ENCODE measurements at places on chromosomes 4 and X. TPM values are rescaled to one million over a fixed set of nuclear protein-coding genes. Genes with fewer than 3 reads are reported as not detected.

CASP3 gene
- 28.6 TPM for total RNA-seq

HPGDS gene
- total RNA-seq, result not detected

PPP4R3C gene
- total RNA-seq, result not detected

GYG2 gene
- total RNA-seq, result 11.4 TPM

AGTR2 gene
- total RNA-seq, result not detected

MAGEB2 gene
- not detected for total RNA-seq

SUPT20HL1 gene
- 0.14 TPM for total RNA-seq

AASDH gene
- total RNA-seq, result 14.1 TPM

SRPK3 gene
- total RNA-seq, result 0.43 TPM

GPR173 gene
- 1.6 TPM for total RNA-seq

SPATA4 gene
- 0.28 TPM for total RNA-seq

SPANXD gene
- total RNA-seq, result not detected

CXorf65 gene
- not detected for total RNA-seq

MXRA5 gene
- total RNA-seq, result 21.1 TPM

HHIP gene
- 0.43 TPM for total RNA-seq

IGSF1 gene
- total RNA-seq, result not detected

C1GALT1C1 gene
- 28.2 TPM for total RNA-seq

DGKK gene
- not detected for total RNA-seq

AKAP4 gene
- total RNA-seq, result not detected

EOLA1 gene
- 17.2 TPM for total RNA-seq

DMRTC1 gene
- not detected for total RNA-seq

COX7B2 gene
- total RNA-seq, result not detected

MMRN1 gene
- 0.14 TPM for total RNA-seq

FAM9B gene
- total RNA-seq, result not detected

PABPC1L2A gene
- not detected for total RNA-seq

CYTL1 gene
- 3.1 TPM for total RNA-seq

KLF8 gene
- total RNA-seq, result 0.71 TPM

CT45A2 gene
- total RNA-seq, result not detected

MAGEA12 gene
- total RNA-seq, result under 0.01 TPM

LAP3 gene
- total RNA-seq, result 84.3 TPM

CABS1 gene
- not detected for total RNA-seq

CXXC4 gene
- 0.09 TPM for total RNA-seq

VSIG4 gene
- not detected for total RNA-seq

GAGE12F gene
- not detected for total RNA-seq

FABP2 gene
- total RNA-seq, result not detected

TEC gene
- 0.71 TPM for total RNA-seq

IL2RG gene
- total RNA-seq, result not detected

TMEM150C gene
- total RNA-seq, result 0.65 TPM

XAGE2 gene
- total RNA-seq, result not detected
